Suprapubic skin (tissue), 4 donors: ENCODE measurements at places on chromosomes 5 and 9. TPM values are rescaled to one million over a fixed set of nuclear protein-coding genes. Genes with fewer than 3 reads are reported as not detected.

The PCDHB5 gene
- 0.76 TPM for total RNA-seq

The PPIC gene
- 25.3 TPM for total RNA-seq

The SLC35D2 gene
- 20.6 TPM for total RNA-seq

The CDH9 gene
- total RNA-seq = not detected

The TRMT10B gene
- 3.8 TPM for total RNA-seq

The FAM169A gene
- total RNA-seq = 0.94 TPM

The ADRB2 gene
- total RNA-seq = 68.8 TPM

The RNF183 gene
- total RNA-seq = not detected

The FAM78A gene
- 2.0 TPM for total RNA-seq
